Breast epithelium (tissue), 4 donors: ENCODE measurements at places on chromosomes 5 and 9. TPM values are rescaled to one million over a fixed set of nuclear protein-coding genes. Genes with fewer than 3 reads are reported as not detected.

GRCh38 chr9:123390337-123391135, 34.5 kb downstream of the CRB2 start:
- DNase-seq = no peak

DNA sequence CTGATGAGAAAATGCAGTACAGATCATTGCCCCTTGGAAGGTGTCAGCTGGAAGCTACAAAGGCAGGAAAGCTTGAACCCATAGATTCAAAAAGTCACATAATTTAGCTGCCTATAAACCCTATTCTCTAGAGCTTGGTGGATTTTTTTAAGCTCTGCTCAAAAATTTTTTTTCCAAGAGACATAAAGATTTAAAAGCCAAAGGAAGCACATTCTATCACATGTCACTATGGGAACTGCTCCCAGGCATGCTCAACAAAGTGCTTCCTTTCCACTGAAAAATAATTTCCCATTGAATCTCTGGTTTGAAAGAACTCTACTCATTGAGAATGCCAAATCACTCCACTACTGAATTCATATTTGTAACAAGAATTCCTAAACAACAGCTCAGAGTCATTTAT, 419.8 kb downstream of the CETN3 start:
- no peak for DNase-seq

DNA sequence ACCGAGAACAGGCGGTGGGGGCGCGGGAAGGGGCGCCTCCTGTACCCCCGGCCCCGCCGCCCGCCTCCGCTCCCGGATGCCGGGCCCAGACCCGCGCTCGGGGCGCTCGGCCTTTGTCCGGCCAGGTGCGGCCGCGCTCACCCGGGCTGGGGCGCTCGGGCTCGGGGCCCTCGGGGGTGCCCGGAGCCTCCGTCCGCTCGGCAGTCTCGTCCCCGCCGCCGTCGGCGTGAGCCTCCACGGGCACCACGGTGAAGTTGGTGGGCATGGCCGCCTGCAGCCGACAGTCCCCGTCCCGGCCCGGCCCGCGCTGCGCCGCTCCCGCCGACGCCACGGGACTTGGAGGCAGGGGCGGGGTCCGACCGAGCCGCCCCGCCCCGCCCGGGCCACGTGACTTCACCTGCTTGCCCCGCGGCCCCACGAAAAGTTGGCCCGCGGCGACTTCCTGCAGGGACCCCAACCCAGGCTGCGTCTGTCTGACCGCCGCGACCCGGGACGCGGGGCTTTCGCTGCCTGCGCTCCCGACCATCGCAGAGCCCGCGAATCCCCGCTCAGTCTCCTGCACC, at the start of gene SLC12A7:
TSS of gene SLC12A7 (minus strand) at position 337 of the 563 bp plus-strand sequence. CDS start at position 265, 72 bp downstream.
- no peak for DNase-seq

DNA sequence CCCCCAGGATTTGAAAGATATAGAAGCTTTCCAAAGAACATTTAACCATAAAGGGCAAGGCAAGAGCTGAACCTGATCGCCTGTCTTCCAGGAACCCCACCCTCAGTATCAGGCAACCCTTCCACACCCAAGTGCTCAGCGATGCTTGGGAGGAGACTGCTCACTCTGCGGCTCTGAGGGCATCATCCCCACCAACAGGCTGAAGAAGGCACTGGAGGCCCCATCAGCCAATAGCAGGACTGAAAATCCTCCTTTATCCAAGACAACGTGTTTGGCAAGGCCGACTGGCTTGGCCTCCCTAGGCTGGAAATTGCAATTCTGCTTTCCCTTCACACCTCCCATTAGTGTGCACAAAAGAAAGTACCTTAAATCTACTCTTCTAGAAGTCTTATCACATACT, 1.4 kb upstream of the PPP2CA start:
- no peak for DNase-seq

- no peak for DNase-seq
Measured at GRCh38 chr9:4475301-4475700, 15.0 kb upstream of the SLC1A1 start.

DNA sequence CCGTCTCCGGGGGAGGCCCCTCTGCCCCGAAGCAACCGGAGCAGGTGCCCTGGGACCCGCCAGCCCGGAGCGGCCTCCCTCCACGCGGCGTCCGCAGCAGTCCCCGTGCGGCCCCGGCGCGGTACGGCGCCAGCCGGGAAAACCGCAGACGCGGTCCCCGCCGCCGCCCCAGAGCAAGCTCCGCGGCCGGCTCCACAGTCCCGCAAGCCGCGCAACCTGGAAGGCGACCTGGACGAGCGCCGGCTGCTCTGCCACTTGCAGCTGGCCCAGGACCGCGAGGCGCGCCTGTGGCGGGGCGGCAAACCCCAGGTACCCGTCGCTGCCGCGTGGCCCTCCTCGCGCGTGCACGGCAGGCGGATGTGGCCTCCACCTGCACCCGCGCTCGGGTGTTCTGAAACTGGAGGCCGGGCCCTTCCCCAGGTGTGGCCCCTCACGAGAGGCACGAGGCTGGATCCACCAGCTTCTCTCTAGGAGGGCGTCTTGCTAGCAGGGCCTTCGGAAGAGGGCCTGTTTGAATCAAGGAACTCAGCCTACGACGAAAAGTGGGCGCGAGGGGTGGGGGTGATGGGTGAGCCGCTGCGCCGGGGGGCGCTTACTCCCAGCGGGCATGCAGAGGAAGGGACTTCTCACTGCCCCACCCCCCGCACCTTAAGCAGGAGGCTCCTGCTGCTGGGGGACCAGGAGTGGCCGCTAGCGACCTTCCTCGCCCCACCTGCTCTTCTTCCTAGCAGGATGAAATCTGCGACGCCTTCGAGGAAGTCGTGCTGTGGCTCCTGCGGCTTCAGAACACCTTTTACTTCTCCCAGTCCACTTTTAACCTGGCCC, 602 bp downstream of the CCNI2 start:
- DNase-seq = no peak

The CLTA gene
- total RNA-seq = 178 TPM
